ENCODE measurements at places on chromosomes 2 and 18.

- DNase-seq, result no peak
Measured at GRCh38 chr2:41618754-41619153, 429.1 kb upstream of the PKDCC start.

DNA sequence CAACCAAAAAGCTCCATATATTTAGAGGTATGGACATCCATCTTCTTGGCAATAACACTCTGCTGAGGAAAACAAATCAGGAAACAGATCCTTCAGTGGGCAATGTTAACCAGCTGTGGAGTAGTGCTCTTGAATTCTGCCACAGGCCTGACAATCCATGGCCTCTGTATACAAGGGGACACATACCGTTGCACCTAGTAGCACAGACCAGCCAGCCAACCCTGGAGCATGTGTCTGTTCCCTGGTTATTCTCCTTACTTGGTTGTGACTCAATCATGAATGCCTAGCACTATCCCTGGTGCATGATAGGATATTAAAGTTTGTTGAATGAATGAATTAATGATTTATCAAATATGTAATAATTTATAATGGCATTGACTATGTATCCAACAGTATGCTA is 261.4 kb upstream of the MGAT5 start:
- no peak for DNase-seq

GRCh38 chr2:62348700-62349099 is 152.8 kb downstream of the B3GNT2 start:
- no peak for DNase-seq

GRCh38 chr2:227772197-227772661 is 26.5 kb downstream of the SCYGR8 start:
- DNase-seq, result peak; percentile 45

- DNase-seq, result no peak
Measured at GRCh38 chr2:241822264-241822623, 13.3 kb downstream of the NEU4 start.

DNA sequence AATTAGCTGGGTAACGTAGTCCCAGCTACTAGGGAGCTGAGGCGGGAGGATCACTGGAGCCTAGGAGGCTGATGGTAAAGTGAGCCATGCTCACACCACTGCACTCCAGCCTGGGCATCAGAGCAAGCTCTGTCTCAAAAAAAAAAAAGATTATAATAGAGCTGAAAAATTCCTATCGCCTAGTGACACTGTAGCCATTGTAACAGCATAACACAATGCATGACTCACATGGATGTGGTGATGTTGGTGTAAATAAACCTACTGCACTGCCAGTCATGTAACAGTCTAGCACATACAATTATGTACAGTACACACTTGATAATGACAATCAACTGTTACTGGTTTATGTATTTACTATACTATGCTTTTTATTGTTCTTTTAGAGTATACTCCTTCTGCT is 39.6 kb downstream of the MGAT4A start:
- DNase-seq, result no peak

DNA sequence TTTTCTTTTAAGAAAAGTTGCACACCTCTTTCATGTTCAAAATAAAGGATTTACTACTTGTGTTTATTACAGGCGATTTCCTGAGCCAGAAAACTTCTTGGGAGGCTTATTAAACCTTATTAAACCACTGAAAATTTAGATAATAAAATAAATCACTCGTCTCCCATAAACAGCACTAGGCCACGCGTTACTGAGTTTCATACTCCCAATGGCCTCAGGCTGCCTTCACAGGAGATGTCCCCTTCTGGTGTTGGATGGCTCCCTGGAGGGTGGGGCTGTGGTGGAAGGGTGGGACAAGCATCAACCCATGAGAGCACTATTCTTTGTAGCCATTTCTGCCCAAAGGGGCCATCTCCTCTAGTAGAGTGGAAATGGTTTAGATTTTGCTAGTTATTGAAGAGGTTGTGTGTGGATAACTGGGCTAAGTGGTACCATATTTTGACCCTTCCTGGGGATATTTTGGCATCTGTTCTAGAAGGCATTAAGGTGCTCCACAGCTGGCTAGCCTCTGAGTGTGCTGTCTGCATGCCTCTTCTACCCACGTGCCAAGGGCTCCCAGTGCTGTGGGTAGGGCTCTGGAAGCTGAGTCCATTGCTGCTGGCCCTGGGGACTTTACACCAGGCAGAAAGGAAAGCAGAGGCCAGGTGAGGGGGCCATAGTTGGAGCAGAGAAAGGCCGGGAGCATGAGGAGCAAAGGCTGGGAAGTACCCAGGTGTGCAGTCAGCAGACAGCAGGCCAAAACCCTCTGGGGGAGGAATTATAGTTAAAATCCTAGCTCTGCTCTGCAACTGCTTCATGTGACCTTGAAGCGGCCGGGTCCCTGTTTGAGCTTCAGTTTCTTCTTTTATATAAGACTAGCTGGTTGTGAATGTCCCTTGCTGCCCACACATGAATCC is 121.7 kb upstream of the SMAD2 start:
- peak; percentile 53 for DNase-seq

DNA sequence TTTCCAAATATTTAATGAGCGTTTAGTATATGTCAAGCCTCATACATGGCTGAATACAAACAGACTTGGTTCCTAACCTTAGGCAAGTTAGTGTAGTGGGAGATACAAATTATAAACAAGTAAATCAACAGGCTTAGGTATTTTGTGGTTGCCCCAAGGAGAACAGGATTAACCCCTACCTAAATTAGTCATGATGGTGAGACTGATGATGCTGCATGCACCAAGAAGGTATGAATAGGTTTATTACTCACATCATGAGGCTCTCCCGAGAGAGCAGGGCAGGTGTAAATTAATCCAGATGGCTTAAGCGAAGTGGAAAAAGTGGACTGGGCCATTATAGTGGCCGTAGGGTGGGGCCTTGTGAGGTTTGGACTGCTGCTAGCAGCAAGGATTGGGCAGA is 118.1 kb upstream of the GCFC2 start:
- DNase-seq, result no peak

DNA sequence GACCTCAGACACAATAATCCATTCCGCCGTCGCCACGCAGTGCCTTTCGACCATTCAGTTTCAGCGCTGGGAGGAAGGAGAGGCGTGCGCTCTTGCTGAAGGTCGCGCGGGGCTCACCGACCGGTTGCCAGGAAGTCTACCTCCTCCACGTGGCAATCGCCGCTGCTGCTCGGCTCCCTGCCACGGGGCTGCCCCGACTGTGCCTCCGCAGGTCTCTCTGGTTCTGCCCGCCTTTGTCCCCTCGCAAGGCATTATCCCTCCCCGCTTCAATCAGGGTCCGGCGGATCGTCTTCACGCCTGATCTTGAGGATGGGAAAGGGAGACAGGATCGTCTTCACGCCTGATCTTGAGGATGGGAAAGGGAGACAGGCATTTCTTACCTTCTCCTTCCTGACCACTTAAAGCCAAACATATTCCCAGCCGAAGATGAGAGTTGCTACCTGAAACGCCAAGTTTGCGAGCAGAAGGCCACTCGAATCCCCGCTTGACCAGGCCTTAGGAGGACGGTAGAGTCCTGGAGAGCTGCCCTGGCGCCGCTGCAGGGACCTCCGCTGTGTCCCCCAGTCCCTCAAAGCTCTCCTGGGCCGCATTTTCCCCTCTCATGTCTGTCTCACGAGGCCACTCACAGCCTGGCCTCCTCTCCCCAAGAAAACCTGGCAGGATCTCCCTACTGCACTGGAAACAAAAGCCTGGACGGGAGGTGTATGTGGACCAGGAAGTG is 4.3 kb upstream of the GPR45 start:
- DNase-seq, result no peak

- no peak for DNase-seq
Measured at GRCh38 chr18:35933982-35934381, 38.5 kb upstream of the RMP24 start.

DNA sequence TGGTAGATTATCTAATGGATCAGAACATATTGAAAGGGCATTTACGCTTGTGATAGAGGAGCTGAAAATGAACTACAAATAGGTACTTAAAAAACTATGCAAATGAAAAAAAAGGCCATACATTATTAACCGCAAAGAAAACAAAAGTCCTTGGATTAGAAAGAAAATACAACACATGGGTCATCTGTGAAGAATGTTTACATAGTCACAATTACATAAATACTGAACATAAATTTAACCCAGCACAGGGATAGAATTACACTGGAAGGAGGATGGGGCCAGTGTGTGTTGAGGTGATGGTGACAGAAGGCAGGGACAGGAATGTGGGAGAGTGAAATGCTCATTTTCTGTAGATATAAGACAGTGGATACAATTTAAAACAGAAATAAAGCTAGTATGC is 6.6 kb downstream of the NTSR2 start:
- DNase-seq, result no peak

DNA sequence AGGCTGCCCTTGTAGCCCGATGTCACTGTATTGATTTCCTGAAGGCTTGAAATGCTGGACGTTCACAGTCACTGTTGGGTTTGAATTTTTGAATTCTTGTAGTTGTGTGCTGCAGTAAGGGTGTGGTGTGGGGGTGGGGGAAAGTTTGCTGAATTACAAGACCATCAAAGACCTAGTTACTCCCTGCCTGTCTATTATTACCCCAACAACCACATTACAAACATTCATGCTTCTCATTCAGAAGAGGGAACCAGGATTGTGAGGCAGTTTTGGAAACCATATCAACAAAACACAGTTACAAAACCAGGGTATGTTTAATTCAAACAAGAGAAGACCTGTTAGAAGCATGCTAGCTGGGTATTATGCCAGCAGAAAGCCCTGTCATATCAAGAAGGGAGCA is 85.8 kb downstream of the CLHC1 start:
- DNase-seq, result no peak

DNA sequence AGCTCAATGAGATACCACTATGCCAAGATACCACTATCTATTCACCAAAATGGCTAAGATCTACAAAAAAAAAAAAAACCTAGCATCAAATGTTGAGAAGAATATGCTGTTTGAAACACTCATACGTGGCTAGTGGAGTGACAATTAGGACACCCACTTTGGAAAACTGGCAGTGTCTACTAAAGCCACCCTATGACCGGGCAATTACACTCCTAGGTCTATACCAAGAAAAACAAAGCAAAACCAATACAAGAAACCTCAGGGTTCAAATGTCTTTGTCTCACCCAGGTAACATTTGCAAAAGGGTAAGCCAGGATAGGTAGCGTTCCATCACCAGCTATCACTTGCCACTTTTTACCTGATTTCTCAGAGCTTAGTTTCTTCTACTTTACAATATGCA is 123.6 kb upstream of the CAB39 start:
- no peak for DNase-seq

GRCh38 chr2:142693171-142693950 is 184.1 kb upstream of the KYNU start:
- no peak for DNase-seq

- peak; percentile 81 for DNase-seq
Measured at GRCh38 chr2:106961328-106961727, 75.4 kb upstream of the ST6GAL2 start.
